ENCODE measurements at places on chromosomes 16 and 17.
A peak's percentile ranks its signal among the peaks of the same experiment; 100 is the strongest.

- no peak for DNase-seq
Observed at GRCh38 chr16:52466994-52467393, 79.9 kb downstream of the TOX3 start.

- DNase-seq, result no peak
Observed at GRCh38 chr16:56479469-56479868, 28.1 kb downstream of the OGFOD1 start.

GRCh38 chr16:2277466-2278271 is 9.7 kb upstream of the RNPS1 start:
- DNase-seq, result no peak

DNA sequence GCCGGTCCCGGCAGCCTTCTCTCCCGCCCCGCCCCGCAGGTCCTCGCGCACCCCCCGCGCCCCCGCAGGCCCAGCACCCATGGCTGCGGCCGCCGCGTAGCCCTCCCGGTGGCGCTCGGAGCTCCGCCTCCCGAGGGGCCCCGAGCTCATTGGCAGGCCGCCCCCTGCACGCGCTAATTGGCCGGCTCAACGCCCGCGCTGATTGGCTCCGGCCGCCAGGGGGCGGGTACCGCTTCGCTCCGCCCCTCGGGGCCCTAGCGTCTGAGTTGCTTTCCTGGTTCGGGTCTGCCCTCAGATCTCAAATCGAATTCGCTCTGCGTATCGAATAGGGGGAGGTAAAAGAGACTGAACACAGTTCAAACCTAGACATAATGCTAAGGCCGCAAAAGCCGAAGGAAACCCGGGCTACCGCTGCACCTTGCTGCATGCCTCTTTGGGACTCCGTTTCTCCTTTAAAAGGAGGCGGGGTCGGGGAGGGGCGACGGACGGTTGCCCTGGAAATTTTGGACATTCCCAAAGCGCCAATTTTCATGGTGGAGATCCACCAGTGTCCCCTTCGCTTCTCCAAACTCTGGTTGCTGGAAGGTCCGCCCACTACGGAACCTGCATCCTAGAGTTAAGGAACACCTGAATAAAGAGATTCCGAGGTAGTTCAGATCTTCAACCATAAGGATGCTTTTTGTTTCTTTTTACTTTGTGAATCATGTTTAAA is at the start of gene DEXI:
Gene DEXI (minus strand): TSS at position 117 of the 712 bp plus-strand sequence. CDS start 463 bp downstream, outside the sequence.
- peak; percentile 95 for DNase-seq

DNA sequence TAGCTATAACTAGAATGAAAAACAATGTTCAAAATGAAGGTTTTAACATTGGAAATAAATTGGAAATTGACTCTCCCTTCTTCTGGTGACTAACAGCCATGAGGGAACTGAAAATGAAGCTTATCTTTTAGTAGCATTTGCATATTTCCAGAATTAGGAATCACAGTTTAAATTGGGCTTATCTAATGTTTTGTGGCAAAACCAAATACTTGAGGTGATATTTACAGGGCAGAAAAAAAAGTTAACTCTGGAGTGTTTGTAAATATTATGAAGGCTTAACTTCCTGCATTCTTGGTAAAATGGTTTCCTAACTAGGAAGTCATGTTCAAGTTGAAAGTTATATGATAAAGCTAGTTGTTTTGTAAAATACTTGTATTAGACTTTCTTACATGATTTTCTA is 96.4 kb upstream of the SOX9 start:
- no peak for DNase-seq

All from activated T-cell treated with anti-CD3 and anti-CD28 coated beads for 4 hours (primary cell).